Foreskin melanocyte (primary cell): ENCODE measurements at places on chromosomes 5 and 9.

GRCh38 chr9:93254806-93255493 lies 71.0 kb downstream of the WNK2 start:
- DNase-seq = no peak

- no peak for DNase-seq
These were observed 48.2 kb upstream of the JAK2 start for GRCh38 chr9:4936823-4937222.

DNA sequence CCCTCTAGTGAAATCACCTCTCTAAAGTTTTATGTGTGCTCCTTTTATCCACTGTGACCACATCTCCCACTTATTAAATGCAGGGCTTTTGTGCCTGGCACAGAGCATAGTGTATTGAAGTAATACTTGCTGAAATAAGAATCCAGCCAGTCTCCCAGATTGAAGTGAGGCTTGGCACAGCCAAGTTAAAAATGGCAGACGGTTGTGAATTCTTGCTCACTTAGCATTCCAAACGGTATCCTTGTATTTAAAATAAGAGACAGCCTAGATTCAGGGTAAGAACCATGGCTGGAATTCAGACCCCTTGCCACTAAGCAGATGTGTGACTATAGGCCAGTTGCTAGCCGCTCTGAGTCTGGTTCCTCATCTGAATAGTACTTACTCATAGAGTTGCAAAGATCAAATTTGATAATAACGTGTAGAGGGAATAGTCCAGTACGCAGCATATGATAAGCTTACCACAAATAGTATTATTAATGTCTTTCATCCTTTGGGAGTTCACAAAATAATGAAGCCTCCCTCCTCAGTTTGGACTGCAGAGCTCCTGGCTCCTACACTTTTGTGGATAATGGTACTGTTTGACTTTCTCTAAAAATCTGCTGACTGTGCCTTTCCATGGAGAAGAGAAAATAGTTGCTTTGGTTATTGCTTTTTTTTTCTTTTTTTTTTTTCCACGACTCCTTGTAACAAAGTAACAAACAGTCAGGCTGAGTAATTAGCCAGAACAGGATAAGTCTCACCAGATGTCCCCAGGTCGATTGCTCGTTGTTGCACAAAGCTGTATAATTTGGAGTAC lies 51.5 kb downstream of the FGF1 start:
- no peak for DNase-seq

- DNase-seq = no peak
These were observed 169.2 kb upstream of the MAP1B start for GRCh38 chr5:71937921-71938698.

DNA sequence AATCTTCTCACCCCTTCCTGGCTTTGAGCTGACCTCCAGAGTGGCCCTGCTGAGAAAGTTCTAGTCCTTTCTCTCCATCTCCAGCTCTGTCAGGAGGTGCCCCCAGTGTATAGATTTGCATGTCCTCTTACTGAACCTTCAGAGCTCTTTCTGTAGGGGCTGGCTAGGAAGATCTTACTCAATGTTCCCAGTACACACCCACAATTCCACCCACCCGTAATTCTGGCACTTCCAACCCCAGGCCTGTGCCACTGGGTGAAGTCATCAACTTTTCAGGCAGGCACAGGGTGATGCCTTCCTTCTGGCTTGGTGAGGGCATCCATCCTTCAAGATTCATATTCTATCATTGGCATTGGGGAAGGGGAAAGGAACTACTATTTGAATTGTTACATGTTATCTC lies 75.9 kb downstream of the ACER2 start:
- DNase-seq = no peak

- DNase-seq = no peak
These were observed 6.5 kb upstream of the BTNL3 start for GRCh38 chr5:180982008-180982741.

- DNase-seq = no peak
These were observed 150.4 kb downstream of the SPOCK1 start for GRCh38 chr5:137348759-137349158.
